ENCODE measurements at places on chromosomes 6 and 20.
A peak's percentile ranks its signal among the peaks of the same experiment; 100 is the strongest.

DNA sequence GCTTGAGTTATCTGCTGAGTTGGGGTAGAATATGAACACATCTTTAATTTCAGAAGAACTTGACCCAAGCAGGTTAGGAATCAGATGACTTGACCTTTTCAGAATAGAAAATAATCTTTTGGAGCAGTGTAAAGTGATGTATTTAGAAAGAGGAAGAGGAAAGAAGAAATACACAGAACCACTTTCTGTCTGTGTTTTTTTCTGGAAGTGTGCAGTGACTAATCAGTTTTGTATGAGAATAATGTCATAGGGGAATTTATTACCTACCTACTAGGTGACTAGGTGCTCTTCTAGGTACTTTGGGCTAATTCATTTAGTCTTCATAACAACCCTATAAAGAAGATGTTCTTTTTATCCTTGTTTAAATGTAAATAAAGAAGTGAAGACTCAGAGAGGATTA is 3.0 kb downstream of the PPP1R14C start:
- no peak for DNase-seq

DNA sequence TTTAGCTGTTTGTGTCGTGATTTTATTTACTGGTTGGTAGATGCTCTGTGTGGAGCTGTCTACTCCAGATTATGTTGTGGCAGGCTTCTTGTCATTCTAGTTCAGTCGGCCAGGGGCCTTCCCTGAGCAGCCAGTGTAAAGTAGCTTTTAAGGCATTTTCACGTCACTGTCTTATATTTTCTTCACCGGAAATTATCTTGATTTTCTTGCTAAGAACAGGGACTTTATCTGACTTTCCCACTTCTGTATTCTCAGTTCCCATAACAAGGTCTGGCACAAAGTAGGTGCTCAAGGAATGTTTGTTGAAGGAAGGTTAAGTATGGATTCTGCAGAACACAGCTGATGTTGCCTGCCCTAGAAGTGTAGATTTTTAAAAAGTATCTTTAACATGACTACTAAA is 868 bp downstream of the LTV1 start:
- no peak for DNase-seq

DNA sequence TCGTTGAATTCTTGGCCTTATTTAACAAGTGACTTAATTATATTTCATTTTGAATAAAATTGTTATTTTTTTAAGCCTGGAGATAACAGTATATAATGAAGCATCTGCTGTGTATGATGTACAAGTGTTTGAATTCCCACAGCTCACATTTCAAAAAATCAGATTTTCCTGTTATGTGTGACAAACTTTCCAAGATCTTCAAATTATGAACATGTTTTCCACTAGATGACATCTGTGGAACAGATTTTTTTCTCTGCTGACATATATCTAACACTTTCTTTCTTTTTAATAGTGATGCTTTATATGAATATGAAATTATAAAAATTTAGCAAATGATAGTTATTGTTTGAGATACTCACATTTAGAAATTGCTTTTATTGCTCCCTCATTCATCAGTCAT is 482.8 kb downstream of the LMBRD1 start:
- no peak for DNase-seq

DNA sequence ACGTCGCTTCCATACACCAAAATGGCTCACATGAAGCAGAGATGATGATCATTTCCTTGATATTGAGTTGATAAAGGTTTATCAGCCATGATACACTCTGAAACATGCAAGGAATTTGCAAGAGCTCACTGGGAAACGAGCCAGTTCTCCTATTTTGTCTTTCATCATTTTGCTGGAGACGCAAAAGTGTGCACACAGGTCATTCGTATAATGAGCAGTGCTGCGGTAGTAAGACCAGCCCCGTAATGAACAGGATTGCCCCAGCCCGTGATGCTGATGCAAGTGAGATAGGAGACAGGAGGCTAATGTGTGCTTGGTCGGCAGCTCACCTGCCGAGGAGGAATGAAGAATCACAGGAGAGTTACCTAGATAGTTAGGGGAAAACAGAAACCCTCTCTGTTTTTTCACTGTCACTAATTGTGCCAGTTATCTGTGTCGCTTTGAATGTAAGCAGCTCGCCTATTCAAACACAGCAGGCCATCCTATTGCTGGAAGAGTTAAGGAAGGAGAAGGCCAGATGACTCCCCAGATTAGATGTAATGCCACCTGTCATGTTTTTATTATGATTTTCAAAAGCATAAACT is 391.8 kb downstream of the SAMD5 start:
- no peak for DNase-seq

DNA sequence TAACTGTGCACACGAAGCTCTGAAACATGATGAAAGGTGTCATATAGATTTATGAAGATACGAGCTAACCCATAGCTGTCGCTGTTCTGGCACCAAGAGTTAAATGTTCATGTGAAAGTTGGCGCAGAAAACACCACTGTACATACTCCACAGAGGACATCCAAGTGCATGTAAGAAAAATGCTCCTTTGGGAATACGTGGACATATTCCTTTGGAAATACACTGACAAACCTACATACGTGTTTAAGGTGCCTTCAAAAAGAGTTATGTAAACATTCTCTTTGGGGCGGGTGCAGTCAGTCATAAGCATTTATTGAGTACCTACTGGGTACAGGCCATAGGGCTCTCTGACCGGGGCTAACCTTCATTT is 723 bp upstream of the ARID1B start:
- DNase-seq = no peak

DNA sequence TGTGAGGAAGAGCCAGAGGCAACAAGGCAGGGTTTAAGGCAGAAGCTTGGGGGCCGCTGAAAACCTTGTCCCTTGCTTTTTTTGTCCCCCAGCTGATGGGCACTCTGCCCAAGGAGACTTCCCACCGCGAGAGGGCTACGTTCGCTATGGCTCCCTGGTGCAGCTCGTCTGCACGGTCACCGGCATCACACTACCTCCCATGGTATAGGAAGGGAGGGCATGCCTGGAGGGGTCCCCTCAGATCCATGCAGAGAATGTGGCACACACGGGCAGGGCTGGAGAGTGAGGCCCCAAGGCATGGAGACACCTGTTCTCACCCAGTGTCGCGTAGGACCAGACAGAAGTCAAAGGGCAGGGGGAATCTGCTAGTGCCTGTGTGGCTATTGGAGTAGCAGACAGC is 5.8 kb upstream of the MATN4 start:
- DNase-seq = no peak

DNA sequence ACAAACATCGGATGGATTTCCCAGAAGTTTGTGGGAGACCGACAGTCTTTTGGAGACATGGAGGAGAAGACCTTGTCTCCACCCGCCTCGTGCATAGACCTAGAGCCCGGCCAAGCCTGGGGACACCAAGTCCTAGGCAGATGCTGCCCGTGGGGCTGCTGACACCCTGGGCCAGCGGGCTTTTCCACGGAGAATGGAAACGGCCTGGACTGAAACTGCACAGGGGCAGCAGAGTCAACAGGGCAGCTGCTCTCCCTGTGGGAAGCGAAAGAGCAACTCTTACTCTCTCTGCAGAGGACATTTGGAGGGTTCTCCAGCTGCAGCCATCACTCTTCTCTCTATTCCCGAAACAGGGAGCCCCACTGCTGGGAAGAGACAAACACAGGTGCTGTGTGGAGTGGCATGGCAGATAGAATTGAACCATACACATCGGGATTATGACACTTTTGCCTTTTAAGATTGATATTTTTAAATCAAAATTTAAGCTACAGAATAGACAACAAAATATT is 401.2 kb downstream of the THBS2 start:
- no peak for DNase-seq

- DNase-seq = no peak
These were observed 11.8 kb upstream of the SCAF8 start for GRCh38 chr6:154721460-154721859.

DNA sequence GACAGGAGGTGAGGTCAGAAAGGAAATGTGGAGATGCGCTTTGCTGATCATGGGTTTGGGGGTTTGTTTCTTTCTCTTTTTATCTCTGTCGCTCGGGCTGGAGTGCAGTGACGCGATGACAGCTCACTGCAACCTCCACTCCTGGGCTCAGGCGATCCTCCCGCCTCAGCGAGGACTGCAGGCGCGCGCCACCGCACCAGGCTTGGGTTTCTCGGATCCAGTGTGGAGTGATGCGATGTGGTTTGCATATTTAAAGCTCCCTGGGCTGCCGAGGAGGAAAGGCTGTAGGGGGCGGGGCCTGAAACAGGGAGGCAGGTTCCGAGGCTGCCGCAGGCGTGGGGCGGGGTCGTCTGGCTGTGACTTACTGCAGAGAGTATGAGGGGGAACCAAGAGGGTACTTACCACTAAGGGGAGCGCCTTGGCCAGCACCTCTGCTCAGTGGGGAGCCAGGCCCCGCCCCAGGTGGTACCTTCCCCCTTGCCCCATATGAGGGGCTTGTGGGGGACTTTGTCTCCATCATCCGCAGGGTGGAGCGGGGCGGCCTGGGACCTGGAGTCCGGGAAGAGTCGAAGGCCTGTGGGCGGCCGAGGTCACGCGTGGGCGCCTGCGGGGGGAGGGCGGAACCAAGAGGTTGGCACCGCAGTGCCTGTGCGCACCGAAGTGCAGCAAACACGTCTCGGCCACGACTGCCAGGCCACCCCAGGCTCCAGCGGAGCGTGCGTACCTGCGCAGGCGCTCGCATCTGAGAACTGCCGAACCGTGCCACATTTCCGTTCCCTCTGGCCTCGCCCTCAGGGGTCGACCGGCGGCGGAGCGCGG is 12.7 kb upstream of the BAK1 start:
- DNase-seq = no peak

DNA sequence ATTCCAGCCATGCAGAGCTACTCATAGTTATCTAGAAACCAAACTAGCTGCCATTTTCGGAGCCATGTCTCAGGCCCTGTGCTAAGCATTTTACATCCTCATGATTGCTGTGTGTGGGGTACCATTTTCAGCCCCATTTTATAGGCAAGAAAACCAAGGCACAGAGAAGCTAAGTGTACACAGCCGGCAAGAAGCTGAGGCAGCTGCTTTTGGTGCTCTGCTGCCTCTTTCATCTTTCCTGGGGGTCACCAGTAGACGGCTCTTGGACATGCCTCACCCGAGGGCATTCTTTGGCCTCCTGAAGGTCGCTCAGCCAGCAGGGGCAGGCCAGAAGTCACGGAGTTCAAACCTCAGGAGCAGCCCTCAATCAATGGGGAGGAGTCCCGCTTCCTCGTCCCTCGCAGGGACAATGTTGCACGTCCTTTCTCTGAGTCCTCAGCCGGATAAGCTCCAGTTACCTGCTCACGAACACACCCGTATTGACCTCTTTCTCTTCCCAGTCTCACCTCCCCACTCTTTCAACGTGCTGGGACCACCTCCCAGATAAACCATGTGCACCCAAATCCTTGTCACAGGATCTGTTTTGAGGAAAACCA is 82.6 kb upstream of the BLCAP start:
- DNase-seq = no peak

- DNase-seq = no peak
These were observed 107.7 kb upstream of the PHACTR1 start for GRCh38 chr6:12608874-12609273.

DNA sequence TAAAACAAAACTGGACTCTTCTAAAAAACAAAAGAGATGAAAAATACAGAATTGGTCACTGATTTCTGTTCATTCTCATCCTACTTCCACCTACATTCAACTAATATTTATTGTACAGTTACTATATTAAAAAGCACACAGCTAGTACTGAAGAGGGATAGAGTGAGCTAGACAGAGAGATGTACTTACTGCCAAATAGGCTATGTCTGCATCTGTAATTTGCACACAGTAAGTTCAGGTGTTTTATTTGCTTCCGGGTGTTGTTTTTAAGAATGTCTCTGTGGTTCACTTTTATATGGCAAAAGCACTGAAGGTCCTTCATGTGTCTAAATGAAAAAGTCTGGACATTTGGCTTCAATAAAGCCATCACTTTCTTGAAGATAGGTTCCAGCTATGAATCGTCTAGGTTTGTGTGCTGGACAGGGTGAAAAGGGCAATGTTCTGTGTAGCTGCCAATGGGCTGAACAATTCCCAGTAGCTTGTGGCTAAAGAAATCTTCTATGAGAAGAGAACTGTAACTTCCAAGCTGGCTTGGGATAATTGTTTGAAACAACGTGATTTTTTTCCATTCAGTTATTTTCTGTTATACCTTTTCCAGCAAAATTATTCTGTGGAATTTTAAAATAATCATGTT is 47.3 kb downstream of the EPB41L2 start:
- DNase-seq = no peak

DNA sequence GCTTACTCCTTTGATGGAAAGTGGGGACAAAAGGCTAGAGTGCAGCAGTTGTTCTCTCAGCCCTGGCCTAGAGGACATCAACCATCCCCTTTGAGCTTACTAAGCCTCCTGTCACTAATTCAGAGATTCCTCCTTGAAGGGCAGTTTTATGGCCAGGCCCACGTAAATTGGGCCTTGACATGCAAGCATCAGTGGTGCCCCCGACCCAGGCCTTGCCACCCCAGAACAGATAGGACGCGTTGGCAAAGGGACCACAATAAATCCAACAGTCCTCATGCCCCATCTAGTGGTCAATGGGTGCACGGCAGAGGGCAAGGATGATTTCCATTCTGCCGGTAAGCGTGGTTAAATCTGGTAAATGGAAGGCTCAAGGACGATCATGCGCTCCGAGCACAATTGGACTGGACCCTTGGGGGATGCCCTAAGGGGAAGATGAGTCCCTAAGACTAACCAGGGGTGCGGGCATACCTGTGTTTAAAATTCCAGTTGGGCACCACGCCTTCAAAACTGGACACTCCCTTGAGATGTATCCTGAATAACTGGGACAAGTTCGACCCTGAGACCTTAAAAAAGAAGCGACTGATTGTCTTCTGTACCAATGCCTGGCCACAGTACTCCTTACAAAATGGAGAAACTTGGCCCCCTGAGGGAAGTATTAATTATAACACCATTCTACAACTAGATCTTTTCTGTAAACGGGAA is 32.6 kb downstream of the CEP85L start:
- DNase-seq = peak; percentile 50

DNA sequence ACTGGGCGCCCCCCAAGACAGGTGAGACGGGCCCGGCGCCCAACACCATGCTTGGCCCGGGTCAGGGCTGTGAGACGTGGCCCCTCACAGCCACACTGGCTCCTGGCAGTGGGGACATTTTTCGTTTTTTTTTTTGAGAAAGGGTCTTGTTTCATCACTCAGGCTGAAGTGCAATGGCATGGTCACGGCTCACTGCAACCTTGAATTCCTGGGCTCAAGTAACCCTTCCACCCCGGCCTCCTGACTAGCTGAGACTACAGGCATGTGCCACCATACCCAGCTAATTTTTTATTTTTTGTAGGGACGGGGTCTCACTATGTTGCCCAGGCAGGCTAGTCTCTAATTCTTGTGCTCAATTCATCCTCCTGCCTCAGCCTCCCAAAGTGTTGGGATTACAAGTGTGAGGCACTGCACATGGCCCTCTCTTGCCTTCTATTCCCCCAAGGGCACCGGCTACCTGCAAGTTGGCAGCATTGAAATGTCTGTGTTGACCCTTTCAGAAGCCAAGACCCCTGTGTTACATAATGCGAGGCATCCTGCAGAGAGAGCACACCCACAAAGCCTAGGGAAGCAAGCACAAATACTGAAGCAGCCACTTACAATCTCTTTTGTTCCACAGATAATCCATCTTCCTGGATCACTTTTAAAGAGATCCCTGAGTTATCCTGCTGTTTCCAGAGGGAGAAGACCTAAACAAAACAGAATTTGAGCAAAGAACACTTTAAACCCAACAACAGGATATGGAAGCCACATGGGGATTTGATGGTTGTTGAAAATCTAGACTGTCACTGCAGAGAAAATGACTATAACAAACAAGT is 57.5 kb upstream of the SLC4A11 start:
- DNase-seq = no peak
